ENCODE measurements at places on chromosomes 1 and 21.
A peak's percentile ranks its signal among the peaks of the same experiment; 100 is the strongest.

DNA sequence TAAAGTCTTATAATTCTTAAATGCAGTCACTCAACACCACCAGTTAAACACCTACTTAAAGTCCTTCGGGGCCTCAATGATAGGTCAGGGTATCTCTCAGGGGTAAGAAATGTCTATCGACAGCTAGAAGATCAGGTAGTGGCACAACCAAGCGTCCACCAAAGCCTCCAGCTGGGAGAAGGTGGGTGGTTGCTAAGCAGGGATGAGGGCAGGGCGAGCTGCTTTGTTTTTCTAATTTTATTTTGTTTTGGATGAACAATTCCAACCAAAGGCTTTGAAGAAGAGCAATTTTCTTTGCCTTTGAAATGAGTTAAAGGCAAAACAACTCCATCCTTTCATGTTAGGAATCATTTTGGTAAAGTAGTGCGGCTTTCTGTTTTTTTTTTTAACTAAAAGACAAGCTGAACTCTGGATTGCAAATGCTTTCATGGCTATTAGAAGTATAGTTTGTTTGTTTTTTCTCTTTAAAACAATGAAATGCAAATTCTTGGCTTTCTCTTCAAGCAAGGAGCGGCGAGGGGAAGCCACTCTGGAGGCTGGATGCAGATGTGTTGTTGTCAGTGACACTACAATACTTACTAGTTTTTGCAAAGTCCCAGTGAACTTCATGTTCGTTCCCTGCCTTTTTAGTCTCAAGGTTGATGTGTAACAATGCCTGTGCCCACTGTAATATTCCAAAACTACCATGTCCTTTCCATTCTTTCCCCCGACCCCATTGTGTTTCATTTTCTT is 106.0 kb downstream of the MRPS6 start:
- no peak for DNase-seq

- DNase-seq, result no peak
Observed at GRCh38 chr1:3910049-3910731, 10.1 kb upstream of the C1orf174 start.

- no peak for DNase-seq
Observed at GRCh38 chr1:36387141-36387949, 1.6 kb upstream of the STK40 start.

DNA sequence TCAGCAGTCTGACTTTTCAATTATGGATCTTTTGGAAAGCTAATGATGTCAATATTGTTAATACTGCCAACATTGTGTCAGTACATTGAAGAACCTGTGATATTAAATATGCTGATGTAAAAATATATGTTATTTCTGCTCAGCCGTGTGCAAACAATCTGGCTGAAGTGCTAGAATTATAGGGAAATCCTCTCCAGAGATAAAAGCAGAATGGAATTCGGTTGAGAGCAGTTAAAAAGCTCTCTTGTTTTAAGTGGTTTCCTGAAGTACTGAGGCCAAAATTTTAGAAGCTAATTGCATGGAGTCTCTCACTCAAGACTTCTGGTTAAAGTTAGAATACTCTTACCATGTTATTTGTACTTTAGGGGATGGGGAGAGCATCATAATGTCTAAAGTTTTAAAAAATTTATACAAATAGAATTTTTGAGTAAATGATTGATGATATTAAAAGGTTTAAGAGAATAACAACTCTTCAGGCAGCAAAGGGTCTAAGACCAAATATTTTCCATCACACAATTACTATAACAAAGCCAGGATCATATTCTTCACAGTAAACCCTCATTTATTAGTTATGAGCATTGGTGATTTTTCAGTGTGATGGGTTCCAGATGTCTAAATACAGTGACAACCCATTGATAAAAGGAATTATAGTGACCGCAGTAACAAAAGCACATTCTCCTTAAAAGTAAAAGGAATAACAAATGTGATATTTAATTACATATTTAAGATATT is 834.2 kb upstream of the CXADR start:
- DNase-seq, result no peak

GRCh38 chr1:8678673-8679394 is 138.6 kb downstream of the RERE start:
- DNase-seq, result no peak

DNA sequence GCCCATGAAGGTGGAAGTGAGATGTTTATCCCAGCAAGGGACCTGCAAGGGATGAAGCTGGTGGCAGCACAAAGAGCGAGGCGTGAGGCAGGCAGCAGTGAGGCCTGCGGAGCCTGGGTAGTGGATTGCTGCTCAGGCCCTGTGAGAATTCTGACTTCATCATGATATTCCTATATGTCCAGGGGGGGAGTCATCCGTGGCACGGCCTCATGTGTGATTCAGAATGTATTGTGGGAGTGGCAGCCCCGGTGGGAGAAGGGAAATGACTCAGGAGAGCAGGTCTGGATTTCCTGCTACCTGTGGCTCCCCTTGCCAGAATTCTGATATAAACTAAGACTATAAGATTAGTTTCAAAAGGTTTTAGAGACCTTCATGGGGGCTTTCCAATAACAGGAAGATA is 240.9 kb downstream of the CAMTA1 start:
- no peak for DNase-seq

GRCh38 chr1:241715435-241715834 is 63.4 kb downstream of the WDR64 start:
- no peak for DNase-seq

DNA sequence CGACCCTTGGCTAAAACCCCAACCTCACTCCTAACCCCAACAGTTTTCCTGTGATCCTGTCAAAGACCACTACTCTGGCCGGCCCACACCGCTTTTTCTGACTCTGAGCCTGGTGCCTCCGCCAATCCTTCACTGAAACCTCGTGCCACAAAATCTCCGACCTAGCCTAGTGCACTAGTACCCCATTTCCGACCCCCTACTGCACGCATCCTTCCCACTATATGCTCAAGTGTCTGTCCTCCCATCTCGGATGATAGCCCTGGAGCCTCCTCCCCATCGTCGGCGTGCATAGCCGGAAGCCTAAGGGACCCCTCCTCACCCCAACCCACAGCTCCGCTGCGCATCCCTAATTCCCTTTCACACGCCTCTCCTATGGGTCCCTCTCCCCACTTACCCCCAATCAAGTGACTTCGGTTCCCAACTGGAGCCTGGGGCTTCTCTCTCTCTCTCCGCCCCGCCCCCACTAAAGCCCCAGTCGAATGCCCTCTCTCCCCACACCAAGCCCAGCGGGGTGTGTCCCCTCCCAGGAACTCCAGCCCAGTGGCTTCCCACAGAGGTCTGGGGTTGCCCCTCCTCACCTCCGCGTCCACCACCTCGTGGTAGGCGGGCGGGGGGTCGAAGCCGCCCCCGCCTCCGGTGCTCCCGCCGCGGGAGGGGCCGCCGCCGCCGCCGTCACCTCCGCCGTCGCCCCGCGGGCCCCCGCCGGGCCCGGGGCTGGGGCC is 791 bp downstream of the USP24 start:
- peak; percentile 26 for DNase-seq

DNA sequence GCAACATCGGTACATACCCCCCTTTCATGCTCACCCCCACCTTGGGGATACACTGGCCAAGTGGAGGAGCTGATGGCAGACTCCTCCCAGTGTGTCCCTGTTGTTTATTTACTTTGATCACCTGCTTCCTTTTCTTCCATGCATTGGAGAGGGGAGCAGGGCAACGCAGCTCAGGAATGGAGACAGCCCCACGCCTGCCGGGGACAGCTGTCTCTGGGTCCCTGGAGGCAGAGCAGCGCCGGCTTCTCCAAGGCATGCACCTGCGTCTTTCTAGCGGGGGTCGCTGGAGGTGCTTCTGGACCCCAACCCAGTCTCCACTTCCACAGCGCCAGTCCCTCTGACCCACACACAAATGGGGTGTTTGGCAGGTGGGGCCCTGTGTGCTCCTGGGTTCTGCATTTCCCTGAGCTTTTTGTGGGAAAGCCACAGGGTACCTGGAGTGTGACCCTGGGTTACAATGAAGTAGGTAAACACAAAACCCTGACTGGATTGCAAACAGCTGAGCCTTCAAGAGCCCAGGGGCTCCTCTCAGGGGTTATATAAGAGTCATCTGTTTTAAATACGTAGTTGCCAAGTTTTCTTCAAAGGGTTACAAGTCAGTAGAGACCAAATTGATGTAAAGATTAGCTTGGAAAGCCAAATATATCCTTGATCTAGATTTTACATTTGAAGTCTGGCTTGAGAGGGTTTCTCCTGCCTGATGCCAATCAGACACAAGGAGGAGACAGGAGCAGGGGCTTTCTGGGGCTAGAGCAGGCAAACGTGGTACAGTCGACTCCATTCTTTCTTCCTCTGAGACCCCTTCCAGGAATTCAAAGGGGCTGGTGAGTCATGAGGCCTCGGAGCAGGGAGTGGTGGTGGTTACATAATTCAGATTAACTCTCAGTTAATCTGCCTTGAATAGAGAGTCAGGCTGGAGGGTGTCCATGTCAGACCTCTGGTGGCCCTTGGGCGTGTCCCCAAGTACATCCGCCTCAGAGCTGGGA is 4.5 kb downstream of the AJAP1 start:
- DNase-seq, result no peak

GRCh38 chr1:219961684-219962083 is 33.3 kb upstream of the SLC30A10 start:
- no peak for DNase-seq

DNA sequence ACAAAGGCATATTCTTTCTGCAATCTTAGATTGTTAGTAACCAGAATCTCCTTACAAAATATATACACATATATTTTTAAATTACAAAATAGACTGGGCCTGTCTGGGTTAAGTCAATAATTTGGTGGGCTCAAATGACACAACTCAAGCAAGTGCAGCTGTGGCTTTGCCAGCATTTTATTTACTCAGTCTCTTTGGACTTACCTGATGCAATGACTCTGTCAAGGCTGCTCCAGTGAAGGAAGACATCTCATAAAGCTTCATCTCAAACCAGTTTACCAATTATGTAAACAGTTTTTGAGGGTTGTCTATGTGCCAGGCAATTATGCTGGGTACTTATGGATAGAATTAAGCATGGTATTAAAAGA is 22.8 kb upstream of the ABCA4 start:
- no peak for DNase-seq

- no peak for DNase-seq
Observed at GRCh38 chr1:208122612-208123358, 121.4 kb downstream of the PLXNA2 start.

Data from substantia nigra (tissue), 51 donors.